NCI-H1694 treated with DMSO at 0.1 percent for 48 hours (cell line): ENCODE measurements at places on chromosomes 5 and 9.

DNA sequence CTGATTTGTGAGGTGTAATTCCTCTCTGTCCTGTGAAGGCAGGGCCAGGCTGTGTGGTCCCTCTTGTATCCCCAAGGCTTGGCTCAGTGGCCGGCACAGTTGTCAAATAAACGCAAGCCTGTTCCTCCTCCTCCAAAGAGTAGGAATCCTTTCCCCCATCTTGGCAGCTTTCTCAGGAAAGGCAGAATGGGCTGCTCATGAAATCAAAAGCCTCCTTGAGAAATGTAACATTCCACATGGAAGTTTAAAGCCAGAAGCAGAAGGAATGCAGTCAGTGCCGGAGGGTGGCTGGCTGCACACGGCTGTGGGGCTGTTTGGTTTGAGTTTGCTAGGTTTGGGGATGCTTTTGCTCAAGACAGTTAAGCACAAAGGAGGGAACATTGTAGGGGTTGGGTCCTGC lies 34.5 kb upstream of the MED10 start:
- no peak for DNase-seq

DNA sequence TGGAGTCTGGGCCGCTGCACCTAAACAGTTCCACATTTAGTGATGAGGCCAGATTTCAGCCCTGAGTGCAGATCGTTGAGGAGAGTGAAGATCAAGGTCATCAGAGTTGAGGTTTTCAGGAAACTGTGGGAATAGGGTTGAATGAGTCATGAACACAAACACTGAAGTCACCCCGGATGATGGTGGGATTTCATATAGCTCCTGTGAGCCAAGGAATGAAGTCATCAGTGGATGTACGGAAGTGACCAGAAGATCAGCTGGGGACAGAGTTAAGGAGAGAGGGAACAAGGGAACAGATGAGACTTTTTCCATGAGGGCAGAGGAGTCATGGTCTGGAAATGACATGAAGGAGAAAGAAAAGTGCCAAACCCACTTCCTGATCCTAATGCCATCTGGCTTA lies 36.5 kb downstream of the PALM2AKAP2 start:
- no peak for DNase-seq

DNA sequence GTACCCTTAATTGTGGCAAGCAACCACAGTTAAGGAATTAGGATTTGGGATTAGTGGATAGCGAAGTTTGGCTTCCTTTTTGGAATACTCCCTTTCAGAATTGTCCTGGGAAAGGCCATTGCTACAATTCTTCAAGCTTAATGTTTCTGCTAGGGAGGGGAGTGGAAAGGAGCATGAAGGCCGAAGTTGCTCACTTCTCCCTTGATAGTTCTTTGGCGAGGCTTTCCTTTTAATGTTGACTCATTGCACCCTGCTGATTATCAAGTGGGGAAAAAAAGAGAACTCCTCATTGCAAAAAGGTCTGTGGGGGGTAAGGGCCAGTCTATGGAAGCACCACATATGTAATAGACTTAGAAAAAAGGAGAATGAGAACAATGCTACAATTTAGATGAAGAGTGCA lies 30.7 kb downstream of the GRIN3A start:
- DNase-seq: no peak

DNA sequence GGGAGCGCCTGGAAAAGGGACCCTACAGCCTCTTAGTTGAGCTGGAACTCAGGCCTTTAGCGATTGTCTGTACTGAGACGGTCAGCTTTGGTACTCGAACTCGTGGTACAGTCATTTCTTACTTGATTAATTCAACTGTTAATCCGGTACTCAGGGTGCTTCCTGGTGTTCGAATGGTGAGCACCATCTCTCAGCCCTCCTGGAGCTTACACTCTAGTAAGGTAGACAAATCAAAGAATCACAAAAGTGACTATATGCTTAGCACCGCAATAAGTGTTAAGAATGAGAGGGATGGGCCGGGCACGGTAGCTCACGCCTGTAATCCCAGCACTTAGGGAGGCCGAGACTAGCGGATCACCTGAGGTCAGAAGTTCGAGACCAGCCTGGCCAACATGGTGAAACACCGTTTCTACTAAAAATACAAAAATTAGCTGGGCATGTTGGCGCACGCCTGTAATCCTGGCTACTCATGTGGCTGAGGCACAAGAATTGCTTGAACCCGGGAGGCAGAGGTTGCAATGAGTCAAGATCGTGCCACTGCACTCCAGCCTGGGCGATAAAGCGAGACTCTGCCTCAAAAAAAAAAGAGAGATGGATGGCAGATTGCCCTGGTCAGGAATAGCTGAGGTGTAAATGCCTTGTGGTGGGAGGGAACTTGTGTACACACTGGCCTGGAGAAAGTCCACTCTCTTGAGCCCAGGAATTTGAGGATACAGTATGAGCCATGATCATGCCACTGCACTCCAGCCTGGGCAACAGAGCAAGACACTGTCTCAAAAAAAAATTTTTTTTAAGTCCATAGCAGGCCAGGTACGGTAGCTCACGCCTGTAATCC lies 981 bp downstream of the TCOF1 start:
- no peak for DNase-seq

DNA sequence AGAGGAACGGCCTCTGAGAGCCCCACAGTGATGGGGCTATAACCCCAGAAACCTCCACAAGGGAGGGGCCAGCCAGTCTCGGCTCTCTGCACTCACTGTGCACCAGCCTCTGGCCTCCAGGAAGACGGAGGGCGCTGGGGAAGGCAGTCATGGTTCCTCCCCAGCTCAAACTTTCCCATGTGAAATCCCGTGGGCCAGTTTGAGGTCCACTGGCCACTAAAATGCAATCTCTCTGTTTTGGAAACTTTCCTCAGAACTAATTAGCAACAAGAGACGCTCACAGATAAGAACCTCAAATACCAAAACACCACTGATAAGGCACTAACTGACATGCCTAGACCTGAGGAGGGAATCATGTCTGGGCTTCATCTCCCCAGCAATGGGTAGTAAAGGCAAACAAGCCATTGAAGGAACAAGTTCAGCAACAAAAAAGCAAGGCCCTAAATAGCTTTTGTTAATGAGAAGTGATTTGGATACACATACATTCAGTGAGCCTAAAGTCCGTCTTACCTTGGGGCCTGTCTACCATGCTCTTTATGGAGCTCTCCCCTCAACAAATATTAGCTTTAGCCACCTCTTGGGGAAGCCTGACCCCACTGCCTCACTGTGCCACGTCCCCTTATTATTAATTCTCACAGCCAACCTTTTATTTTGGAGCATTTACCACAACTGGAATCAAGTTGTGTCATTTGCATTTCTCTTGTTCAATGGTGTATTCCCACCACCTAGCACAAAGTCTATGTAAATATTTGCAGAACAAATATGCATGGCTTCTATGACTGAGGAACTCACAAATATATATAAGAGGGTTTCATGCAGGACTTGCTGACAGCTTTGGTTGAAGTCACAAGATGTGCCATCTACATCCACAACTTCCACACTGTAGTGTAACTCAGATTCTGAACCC lies 56.1 kb upstream of the GLRX start:
- no peak for DNase-seq

GRCh38 chr9:119736491-119737454 lies 367.5 kb upstream of the BRINP1 start:
- DNase-seq: no peak

DNA sequence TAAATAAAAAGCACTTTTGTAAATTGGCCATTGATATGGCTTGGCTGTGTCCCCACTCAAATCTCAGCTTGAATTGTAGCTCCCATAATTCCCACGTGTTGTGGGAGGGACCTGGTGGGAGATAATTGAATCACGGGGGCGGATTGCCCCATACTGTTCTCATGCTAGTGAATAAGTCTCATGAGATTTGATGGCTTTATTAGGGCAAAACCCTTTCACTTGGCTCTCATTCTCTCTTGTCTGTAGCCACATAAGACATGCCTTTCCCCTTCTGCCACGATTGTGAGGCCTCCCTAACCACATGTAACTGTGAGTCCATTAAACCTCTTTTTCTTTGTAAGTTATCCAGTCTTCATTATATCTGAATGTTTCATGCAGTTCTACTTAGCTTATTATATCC lies 153.2 kb downstream of the TARS1 start:
- DNase-seq: no peak

- DNase-seq: no peak
These were observed 111.1 kb upstream of the EQTN start for GRCh38 chr9:27408001-27408400.

GRCh38 chr5:13278811-13279210 lies 665.7 kb downstream of the DNAH5 start:
- DNase-seq: no peak

DNA sequence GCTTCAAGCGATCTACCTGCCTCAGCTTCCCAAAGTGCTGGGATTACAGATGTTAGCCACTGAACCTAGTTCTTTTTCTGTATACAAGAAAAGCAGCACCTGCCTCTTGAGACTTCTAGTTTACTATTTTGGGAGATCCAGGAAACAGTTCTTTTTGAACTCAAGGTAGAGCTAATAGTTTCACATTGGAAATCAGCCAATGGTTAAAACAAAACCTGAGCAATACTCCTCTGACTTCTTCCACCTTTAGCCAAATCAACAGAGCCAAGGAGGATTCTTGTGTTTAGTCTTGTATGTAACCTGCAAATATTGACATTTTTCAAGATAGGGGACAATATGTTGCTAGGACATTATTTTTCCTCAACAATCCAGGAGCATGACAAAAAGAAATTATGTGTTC lies 349.4 kb downstream of the SH3GL2 start:
- no peak for DNase-seq

DNA sequence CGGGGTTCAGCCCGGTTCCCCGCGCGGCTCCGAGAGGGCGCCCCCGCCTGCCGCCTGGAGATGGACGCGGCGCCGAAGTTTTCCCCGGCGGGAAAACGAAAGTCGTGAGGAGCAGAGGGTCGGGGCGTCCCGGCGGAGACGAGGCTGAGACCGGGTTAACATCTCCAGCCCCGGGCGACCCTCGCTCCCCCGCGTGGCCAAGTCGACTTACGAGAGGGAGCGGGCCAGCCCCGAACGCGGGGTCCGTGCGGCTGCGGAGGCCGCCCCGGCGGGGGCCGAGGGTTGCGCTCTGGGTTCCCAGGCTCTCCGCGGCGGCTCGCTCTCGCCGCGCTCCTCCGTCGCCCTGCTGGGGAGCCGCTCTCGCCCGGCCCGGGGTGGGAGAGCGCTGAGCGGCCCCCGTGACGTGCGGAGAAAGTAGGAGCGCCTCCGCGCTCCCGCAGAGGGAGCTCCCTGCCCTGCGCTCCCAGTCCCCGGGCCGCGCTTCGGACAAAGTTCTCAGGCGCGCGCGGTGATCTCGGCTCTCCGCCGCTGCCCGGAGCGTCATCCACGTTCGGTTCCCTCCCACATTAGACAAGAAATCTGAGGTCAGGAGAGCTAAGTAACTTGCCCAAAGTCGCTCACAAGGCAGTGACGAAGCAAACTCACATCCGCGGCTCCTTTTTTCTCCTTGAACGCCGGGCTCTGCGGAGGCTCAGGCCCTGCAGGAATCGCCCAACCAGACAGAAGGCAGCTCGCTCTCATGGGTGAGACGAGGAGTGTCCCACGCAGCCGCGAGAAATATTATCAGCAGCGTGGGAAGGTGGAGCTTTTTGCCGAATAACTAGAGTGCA lies 1.2 kb upstream of the GCNT4 start:
- no peak for DNase-seq

DNA sequence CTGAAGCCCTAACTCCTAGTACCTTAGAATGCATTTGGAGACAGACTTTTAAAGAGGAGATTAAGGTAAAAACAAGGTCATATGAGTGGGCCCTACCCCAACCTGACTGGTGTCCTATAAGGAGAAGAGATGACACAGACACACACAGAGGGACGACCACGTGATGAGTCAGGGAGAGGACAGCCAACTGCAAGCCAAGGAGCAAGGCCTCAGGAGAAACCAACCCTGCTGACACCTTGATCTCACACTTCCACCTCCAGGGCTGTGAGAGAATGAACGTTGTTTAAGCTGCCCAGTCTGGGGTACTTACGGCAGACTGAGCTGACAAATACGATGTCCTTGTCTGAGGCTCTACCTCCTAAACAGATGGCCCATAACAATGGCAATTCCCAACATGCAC lies 93.6 kb downstream of the ROR2 start:
- DNase-seq: no peak

DNA sequence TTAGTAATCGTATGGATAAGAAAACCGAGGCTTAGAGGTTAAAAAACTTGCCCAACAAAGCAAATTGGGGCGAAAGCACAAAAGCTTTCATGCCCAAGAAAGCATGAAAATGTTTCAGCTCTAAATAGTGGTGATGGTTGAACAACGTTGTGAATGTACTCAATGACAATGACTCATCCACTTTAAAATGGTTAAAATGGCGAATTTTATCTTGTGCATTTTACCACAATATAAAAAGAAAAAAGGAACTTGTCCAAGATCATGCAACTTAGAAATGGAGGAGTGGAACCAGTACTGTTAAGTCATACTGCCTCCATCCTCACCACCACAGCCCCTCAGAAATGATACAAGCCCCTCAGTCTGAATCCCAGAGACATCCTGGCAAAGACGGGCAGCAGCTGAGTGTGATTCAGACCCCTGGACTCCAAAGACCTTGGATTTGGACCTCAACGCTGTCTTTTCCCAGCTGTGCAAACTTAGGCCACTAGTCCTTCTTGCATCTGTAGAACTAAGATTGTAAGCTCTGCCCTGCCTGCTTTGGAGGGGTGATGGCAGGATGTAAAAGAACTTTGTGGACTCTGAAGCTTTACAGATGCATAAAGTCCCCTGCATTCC lies 158.4 kb downstream of the GABBR2 start:
- DNase-seq: no peak

GRCh38 chr5:122581629-122582028 lies 193.3 kb upstream of the SNX2 start:
- no peak for DNase-seq

- DNase-seq: no peak
These were observed 94.2 kb downstream of the AGTPBP1 start for GRCh38 chr9:85647571-85647970.

GRCh38 chr9:19630760-19631159 lies 158.1 kb downstream of the SLC24A2 start:
- no peak for DNase-seq

- DNase-seq: no peak
These were observed 10.5 kb downstream of the GRAMD2B start for GRCh38 chr5:126433701-126434100.
